ENCODE measurements at places on chromosomes 3 and 15.
A peak's percentile ranks its signal among the peaks of the same experiment; 100 is the strongest.

DNA sequence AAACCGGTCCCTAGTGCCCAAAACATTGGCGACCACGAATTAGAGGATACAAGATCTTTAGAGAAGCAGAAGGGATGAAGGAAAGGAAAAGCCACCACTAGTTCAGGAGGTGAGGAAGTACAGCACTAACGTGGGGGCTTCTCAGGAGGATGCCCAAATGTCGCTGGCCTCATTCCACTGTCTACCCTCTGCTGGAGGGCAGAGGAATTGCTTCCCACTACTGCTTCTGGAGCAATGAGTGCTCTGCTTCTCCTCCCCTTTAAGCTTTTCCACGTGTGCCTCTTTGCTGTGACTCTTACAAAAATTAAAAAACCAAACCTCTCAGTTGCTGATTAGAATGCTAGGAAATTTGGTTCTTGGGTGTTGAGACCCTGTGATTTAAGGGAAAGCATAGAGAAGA lies 281.3 kb downstream of the CLSTN2 start:
- DNase-seq: no peak

- no peak for DNase-seq
Measured at GRCh38 chr3:171874879-171875278, 31.7 kb downstream of the TMEM212 start.

GRCh38 chr15:89533861-89534544 lies 37.6 kb upstream of the RHCG start:
- no peak for DNase-seq

GRCh38 chr3:33732394-33732793 lies 14.3 kb upstream of the CLASP2 start:
- DNase-seq: no peak

GRCh38 chr3:54845551-54845950 lies 82.3 kb downstream of the LRTM1 start:
- no peak for DNase-seq

- DNase-seq: no peak
Measured at GRCh38 chr3:190378240-190378891, 9.6 kb upstream of the CLDN16 start.

DNA sequence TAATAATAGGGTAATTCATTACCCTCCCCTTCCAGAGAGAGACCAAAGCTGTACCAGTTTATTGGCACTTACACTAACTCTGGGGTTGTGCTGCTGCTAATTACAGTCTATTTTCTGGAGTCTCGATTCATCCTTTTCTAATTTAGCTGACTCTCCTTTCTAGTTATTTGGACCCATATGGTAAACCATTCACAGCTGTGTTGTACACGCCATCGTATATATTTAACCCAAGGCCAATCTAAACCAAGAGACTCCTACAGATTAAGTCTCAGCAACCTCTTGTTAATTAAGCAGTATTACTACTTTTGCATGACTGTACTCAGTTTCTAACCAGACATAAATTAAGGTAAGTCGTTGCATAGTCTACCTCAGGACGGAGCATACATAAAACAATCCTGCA lies 22.5 kb downstream of the ANXA2 start:
- no peak for DNase-seq

DNA sequence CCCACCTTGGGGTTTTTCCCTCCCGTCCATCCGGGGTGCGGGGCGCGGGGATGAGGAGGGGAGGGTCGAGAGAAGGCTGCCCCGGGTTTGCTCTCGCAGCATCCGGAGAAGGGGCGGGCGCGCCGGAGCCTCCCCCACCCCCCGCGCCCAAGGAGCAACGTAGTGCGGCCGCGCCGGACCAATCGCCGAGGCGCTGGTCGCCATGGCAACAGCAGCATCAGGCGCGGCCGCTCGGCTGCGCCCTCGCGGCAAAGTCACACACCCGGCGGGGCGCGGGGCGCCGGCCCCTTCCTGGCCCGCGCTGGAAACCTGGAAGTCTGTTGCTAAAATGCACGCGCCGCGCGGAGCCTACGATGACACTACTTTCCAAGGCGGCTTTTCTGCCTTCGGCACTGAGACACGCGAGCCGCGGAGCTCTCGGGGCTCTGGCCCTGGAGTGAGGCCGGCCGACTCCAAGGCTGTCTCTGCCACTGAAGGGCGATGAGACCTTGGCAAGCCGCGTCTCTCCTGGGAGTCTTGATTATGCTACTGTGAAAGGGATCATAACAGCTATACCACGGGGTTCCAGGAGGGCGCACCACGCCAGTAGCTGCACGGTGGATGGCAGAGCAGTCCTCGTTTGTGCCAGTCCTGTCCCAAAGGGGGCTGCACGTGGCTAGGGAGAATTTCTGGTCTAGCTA lies at the start of gene IQSEC1:
Gene IQSEC1 (minus strand): TSS at position 104 of the 680 bp plus-strand sequence. CDS start 415 bp downstream, outside the sequence.
- DNase-seq: no peak

GRCh38 chr15:71379893-71380292 lies 264.6 kb downstream of the THSD4 start:
- no peak for DNase-seq

GRCh38 chr3:49566312-49566711 lies 12.0 kb downstream of the BSN start:
- DNase-seq: no peak

- DNase-seq: no peak
Measured at GRCh38 chr3:40185029-40185695, 124.3 kb upstream of the EIF1B start.

GRCh38 chr3:155334914-155335723 lies 41.6 kb upstream of the STRIT1 start:
- no peak for DNase-seq

DNA sequence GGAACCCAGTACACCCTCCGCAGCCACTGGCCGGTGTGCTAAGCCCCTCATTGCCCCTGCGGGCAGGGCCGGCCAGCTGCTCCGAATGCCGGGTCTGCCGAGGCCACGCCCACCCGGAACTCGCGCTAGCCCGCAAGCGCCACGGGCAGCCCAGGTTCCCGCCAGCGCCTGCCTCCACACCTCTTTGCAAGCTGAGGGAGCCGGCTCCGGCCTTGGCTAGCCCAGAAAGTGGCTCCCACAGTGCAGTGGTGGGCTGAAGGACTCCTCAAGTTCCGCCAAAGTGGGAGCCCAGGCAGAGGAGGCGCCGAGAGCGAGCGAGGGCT lies 81.4 kb upstream of the BCHE start:
- DNase-seq: no peak

DNA sequence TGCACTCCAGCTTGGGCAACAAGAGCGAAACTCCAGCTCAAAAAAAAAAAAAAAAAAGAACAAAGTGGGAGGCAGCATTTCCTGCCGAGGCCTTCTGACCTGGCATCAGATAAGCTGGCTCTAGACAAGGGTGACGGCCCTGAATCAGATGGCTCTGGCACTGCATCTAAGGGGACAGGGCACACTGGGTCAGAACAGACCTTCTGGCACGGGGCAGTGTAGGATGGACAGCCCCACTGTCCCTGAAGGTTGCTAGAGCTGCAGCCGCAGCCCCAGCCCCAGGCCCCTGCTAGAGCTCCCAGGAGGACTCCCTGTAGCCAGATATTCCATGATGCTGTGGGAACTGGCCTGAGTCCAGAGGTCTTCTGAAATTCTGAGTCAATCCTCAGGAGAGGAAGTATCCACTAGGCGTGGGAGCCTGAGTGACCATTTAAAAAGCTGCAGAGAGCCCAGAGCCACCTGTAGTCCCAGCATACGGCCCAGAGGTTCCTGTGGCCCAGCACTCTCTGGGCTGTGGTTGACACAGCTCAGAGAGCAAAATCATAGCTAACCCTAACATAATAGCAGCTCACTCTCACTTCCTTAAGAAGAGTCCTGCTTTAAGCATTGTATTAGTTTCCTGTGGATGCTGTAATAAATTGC lies 69.2 kb upstream of the MFGE8 start:
- peak; percentile 84 for DNase-seq

GRCh38 chr15:98663045-98663444 lies 14.7 kb downstream of the IGF1R start:
- DNase-seq: no peak

DNA sequence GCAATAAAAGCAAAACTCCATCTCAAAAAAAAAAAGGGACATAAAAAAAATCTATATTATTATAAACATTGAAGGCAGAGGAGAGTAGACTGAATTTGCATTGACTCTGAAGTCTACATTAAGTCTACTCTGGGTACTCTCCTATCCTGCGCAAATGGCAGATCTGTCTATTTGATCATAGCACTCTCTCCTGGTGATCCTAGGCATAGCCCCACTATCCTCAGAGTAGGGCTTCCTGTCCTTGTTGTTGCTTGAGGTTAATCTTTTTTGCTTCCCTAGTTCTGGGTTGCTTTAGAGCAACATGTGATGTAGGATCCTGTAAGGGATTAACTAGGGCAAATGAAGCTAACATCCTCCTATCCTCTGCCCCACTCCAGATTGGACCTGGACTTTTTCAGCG lies 82.1 kb upstream of the LRRFIP2 start:
- DNase-seq: no peak

DNA sequence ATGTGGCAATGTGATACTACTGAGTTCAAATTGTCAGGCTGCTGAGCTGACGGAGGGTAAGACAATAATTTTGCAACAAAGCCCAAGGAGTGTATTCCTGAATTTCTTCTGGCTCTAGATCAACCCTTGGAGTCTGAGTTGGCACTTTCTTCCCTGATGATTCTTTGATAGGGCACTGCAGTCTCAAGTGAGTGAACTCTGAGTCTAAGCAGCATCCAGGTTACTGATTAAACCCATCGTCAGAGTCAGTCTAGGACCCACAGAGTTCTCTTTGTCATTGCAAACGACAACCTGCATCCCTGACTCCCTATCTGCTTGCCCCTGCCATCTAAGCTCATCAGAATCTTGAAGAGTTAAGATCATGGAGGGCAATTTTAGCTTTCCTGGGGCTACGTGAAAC lies 58.6 kb downstream of the MME start:
- DNase-seq: no peak

GRCh38 chr3:197942956-197943556 lies 6.9 kb upstream of the RPL35A start:
- no peak for DNase-seq

DNA sequence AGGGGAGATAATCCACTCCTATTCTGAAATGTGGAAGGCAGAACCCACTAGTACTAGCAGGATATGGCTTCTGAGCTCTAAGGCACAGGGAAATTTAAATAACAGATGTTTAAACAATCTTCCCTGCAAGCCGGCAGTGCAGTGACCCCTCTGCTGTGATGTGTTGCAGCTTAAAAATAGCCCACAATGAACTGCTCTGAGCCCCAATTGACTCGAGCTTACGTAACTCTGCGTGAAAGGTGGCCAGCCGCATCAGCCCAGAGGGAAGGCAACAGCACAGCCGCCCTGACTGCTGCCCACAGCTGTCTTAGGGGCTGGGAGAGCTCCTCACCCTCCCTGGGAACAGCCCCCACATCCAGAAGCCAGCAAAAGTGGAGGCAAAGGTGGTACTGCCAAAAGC lies 12.5 kb upstream of the CAMKV start:
- DNase-seq: no peak

GRCh38 chr3:148792516-148792915 lies 35.1 kb upstream of the CPB1 start:
- no peak for DNase-seq

DNA sequence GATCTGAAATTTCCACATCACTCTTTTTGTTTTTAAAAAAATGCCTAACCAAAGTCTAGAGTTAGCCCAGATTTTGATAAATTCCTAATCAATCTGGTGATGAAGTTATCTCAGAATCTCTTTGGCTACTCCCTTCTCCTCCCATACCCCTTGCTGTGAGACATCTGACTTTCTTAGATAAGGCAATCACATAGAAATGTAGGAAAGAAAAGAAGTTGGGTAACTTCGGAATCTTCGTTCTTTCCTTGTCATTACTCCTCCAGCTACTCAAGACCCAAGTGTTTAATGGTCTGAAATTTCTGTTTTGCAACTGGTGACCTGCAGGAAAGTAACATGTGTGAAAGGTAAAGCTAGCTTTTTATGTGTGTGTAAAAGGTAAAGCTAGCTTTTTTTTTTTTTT lies 37.8 kb downstream of the MYL3 start:
- DNase-seq: no peak

- DNase-seq: no peak
Measured at GRCh38 chr3:11306817-11307589, 34.8 kb downstream of the ATG7 start.

DNA sequence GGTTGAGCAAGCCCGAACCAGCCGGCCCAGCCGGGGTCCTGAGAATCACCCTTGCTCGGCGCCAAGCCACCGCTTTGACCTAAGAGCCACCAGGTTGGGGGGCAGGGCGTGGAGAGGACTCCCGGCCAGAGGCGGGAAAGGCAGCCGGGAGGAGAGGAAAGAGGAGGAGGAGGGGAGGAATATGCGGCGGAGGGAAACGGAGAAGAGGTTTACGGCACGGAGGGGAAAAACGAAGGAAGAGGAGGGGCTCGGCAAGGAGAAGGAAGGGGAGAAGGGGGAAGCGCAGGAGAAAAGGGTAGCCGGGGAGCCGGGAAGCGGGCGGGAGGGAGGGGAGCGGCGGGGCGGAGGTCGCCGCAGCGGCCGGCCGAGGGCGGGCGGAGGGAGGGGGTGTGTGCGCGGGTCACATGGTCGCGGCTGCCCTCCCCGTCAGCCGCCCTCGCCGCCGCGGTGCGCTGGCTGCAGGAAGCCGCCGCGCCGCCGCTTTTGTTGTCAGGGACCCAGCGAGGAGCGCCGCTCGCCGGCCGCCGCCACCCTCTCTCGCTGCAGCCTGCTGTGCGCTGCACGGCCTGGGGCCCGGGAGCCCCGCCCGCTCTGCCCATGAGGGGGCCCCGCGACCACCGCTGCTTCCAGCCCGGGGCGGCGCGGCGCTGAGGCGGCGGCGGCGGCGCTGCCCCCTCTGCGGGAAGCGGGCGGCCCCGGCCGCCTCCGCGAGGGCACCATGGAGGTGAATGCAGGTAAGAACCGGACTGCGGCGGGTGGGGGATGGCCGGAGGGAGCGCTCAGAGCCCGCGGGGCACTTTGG lies at the start of gene NR1D2:
Gene NR1D2 (plus strand): TSS at position 426 of the 802 bp plus-strand sequence. CDS start 293 bp downstream, at position 719.
- DNase-seq: no peak

- DNase-seq: no peak
Measured at GRCh38 chr3:186013312-186013711, 75.5 kb upstream of the TRA2B start.

DNA sequence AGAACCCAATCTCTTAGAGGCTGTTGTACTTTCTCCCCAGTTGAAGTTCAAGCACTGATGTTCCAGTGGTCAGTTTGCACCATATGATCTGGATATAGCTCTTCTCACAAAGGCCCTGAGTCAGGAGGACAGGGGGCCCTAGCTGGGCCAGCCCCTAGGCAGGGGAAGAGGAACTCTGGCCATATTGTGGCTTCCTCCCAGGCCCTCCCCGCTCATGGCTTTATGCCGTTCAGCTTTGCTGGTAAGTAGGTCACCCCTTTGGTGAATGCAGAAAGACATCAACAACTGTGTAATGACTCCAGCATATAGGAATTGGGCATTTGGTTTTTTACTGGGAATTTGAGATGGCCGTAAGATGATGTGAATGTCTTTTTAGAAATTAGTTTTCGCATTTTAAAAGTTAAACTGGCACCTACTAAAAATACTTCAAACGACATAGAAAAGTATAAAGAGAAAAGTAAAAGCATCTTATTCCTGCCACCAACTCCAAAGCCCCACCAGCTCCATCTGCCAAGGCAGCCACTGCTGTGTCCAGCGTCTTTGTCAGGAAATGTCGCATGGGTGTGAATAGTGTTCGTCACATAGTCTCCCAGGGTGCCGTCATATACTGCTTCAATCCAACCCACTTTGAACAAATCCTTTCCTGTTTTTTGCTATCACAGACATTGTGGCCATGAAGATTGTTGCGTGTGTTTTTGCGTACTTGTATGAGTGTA lies 25.3 kb downstream of the CCR9 start:
- DNase-seq: no peak

GRCh38 chr3:194336601-194337355 lies 14.3 kb downstream of the CPN2 start:
- DNase-seq: no peak

GRCh38 chr3:197463279-197463678 lies 92.5 kb downstream of the BDH1 start:
- no peak for DNase-seq

GRCh38 chr15:66829551-66830121 lies 127.6 kb downstream of the SMAD6 start:
- no peak for DNase-seq

GRCh38 chr3:51280176-51280575 lies 104.9 kb upstream of the MANF start:
- DNase-seq: no peak

Measured in vagina (tissue), 2 donors.